ENCODE measurements at places on chromosomes 13 and 19. TPM values are rescaled to one million over a fixed set of nuclear protein-coding genes. Genes with fewer than 3 reads are reported as not detected.
A peak's percentile ranks its signal among the peaks of the same experiment; 100 is the strongest.

DNA sequence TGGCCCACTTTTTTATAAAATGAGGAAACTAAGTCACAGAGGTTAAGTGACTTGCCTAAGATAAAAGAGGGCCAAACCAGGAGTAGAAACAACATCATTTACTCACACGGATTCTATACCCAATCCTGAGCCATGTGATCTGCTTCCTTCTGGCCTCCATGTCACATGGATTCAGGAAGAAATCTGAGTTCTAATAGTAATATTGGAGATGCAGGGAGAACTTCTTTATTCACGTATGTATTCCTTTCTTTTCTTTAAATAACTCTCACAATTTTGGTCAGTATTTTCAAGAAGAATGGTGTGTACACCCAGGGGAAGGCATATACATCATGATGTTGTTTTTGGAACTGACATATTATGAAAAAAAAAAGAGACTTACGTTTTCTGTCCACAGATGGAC lies 1.8 kb downstream of the POSTN start:
- H3K27ac ChIP-seq: no peak overlapping the region
- no peaks in the 10 kb centered on the region for H3K27me3 ChIP-seq
- no peaks in the 10 kb centered on the region for H3K4me1 ChIP-seq
- no peak for DNase-seq

ALOX5AP gene
- 83.9 TPM for total RNA-seq

- H3K36me3 ChIP-seq: peaks cover 24% of the 10 kb centered on the region
- H3K27ac ChIP-seq: no peak overlapping the region
- H3K27me3 ChIP-seq: no peaks in the 10 kb centered on the region
- H3K4me3 ChIP-seq: no peak overlapping the region
- peaks cover 16% of the 10 kb centered on the region for H3K4me1 ChIP-seq
These were observed 79.3 kb downstream of the KDM4B start for GRCh38 chr19:5048091-5048726.

DNA sequence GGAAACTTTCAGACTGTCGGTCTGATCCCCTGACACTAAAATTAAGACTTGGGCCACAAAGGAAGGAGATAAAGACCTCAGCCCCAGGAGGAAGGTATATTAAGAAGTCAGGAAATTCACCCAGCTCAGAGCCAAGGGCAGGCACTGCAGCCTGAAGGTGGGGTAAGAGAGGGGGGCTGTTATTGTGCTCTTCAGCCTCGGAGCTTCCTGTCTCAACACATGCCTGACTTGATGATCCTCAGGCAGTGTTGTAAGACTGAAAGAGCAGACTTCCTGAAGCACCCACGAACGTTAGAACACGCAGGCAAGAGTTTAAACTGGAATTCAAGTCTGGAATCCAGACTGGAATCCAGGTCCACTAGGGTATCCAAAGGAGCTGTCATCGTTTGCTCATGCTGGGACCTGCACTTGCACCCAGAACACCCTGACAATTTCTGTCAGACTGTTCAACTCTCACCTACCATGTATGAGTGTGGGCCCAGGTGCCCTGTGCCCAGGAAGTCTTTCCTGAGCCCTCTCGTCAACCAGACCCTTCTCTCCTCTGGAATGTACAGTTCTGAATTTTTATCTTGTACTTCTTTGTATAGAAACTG lies 10.7 kb upstream of the FLT1 start:
- no peak for DNase-seq
- no peaks in the 10 kb centered on the region for H3K36me3 ChIP-seq
- no peak overlapping the region for H3K27ac ChIP-seq
- no peaks in the 10 kb centered on the region for H3K27me3 ChIP-seq
- no peaks in the 10 kb centered on the region for H3K4me1 ChIP-seq

DNA sequence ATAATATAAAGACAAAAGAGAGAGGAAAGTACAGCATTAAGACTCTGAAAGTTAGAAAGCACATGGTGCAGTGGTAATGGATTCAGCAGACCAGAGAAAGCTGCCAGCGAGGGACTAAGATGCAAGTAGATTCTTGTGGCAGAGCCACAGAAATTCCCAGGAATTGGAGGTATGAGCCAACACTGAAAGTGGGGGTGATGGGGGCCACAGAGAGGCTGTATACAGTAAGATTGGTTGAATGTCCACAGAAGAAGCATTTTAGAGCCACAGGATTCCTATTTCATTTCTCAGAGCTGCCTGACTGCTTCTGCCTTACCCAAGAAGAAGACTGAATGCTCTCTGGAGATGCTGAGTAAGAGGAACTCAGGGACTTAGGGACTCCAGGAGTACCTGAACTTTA lies 295.0 kb downstream of the LMO7 start:
- no peaks in the 10 kb centered on the region for H3K4me1 ChIP-seq
- no peaks in the 10 kb centered on the region for H3K27me3 ChIP-seq
- no peak overlapping the region for H3K27ac ChIP-seq
- no peak overlapping the region for H3K4me3 ChIP-seq

- peaks cover 7% of the 10 kb centered on the region for H3K4me1 ChIP-seq
- no peak overlapping the region for H3K27ac ChIP-seq
- no peak for DNase-seq
- H3K27me3 ChIP-seq: no peaks in the 10 kb centered on the region
- no peaks in the 10 kb centered on the region for H3K36me3 ChIP-seq
These were observed 44.6 kb downstream of the DLEU7 start for GRCh38 chr13:50798923-50799322.

- H3K27me3 ChIP-seq: no peaks in the 10 kb centered on the region
- no peaks in the 10 kb centered on the region for H3K4me1 ChIP-seq
- H3K36me3 ChIP-seq: no peaks in the 10 kb centered on the region
- H3K27ac ChIP-seq: no peak overlapping the region
These were observed 125.4 kb upstream of the ABCC4 start for GRCh38 chr13:95426631-95427030.

DNA sequence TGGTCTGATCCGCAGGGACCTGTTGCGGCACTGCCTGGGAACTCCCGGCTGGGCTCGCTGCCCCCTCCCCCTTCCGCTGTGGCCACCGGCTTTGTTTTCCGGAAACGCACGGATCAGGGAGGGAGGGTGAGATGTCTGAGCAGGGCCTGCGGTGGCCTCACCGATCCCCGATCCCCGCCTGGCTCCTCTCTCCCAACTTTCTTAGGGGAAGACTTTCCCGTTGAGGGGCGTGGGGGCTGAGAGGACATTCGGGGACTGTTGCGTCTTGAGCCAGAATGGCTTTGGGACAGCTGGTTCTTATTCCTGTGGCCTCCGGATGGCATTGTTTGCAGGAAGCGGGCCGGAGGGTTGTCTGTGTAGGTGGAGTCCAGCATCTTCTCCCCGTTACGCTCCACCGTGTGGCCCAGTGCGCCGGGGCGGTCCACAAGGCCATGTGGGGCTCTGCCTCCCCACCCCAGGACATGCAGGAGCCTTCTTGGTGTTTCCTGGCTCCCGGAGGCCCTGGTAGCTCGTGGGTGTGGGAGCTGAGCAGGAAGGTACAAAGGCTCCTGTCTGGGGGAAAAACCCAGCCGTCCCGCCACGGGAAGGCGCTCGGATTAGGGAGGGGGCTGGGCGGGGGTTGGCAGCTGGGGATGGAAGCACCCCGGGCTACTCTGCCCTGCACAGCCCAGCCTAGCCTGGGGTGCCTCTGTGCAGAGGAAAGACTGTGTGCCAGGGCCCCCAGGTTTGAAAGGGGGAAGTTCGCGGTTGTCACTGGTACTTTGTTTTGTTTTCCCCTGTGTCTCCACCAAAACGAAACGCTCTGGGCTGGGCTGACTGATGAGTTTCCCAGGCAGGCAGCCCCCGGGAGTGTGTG lies 1.3 kb downstream of the CSNK1G2 start:
- H3K4me1 ChIP-seq: peaks cover 52% of the 10 kb centered on the region
- peak overlapping the region; percentile 99 for H3K27ac ChIP-seq
- H3K36me3 ChIP-seq: peaks cover 3% of the 10 kb centered on the region

- H3K4me1 ChIP-seq: no peaks in the 10 kb centered on the region
- H3K27ac ChIP-seq: no peak overlapping the region
- H3K36me3 ChIP-seq: no peaks in the 10 kb centered on the region
- no peak overlapping the region for H3K4me3 ChIP-seq
- no peaks in the 10 kb centered on the region for H3K27me3 ChIP-seq
These were observed 163.6 kb downstream of the DIAPH3 start for GRCh38 chr13:60000081-60000480.

DNA sequence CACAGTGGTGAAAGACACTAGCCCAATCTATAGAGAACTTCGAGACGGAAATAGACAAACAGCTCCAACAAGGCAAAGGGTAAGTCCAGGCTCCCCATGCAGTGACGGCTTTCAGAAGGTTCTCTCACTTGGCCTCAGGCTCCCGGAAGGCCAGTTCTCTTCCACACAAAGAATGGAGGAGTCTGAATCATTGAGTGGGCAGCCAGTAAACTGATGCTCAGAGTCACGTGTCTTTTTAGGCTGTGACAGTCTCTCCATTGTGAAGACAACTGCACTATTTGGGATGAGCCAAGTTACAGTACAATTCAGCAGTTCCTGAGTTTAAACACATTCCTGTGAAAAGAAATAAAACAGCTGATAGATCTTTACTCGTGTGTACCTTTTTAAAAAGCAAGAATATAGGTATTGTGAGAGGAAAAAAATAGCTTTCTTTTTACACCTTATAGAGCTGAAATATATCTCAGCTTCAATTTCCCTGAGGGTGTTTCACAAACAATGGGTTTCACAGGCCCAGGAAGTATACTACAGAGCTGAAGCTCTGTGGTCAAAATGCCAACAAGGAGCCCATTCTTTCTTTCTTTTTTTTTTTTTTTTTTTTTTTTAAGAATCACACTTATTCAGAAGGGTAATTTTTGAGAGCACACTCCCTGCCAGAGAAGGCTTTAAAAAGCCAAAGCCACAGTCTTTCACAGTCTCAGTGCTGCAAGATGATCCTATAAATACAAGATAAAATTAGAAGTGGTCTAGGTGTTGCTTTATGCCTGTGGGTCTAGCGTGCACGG lies 135.1 kb downstream of the FREM2 start:
- no peaks in the 10 kb centered on the region for H3K4me1 ChIP-seq
- no peak overlapping the region for H3K4me3 ChIP-seq
- H3K36me3 ChIP-seq: no peaks in the 10 kb centered on the region

DNA sequence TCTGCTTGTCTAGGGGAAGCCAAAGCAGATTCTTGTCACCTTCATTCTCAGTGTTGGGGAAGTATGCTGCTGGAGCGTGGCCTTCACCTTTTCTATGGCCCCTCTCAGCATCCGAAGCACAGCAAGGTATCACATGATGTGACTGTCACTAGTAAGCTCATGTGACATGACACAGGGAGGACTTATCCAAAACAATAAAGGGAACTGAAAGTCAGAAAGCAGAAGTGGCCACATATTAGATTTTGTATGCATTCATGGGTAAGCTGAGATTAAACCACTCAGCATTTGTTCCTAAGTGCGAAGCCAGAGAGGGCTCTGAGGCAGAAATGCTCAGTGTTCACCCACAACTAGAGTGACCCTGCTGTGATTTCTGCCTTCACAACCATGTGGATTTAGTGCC lies 72.8 kb upstream of the PCDH8 start:
- H3K36me3 ChIP-seq: no peaks in the 10 kb centered on the region
- no peak overlapping the region for H3K27ac ChIP-seq
- no peak overlapping the region for H3K4me3 ChIP-seq
- no peak for DNase-seq
- no peaks in the 10 kb centered on the region for H3K4me1 ChIP-seq

GRCh38 chr13:113623491-113624234 lies 34.3 kb downstream of the ATP4B start:
- no peak overlapping the region for H3K27ac ChIP-seq
- no peaks in the 10 kb centered on the region for H3K27me3 ChIP-seq
- H3K4me1 ChIP-seq: no peaks in the 10 kb centered on the region
- no peaks in the 10 kb centered on the region for H3K36me3 ChIP-seq

- peaks cover 9% of the 10 kb centered on the region for H3K36me3 ChIP-seq
- no peak overlapping the region for H3K4me3 ChIP-seq
- no peaks in the 10 kb centered on the region for H3K27me3 ChIP-seq
- H3K27ac ChIP-seq: no peak overlapping the region
These were observed 57.8 kb downstream of the GGACT start for GRCh38 chr13:100530671-100531213.

NUCB1 gene
- total RNA-seq: 171 TPM

- H3K27ac ChIP-seq: no peak overlapping the region
- H3K4me1 ChIP-seq: peaks cover 11% of the 10 kb centered on the region
- DNase-seq: no peak
These were observed 1.1 kb downstream of the SHISA2 start for GRCh38 chr13:26050568-26051230.

ZNF560 gene
- total RNA-seq: not detected

DNA sequence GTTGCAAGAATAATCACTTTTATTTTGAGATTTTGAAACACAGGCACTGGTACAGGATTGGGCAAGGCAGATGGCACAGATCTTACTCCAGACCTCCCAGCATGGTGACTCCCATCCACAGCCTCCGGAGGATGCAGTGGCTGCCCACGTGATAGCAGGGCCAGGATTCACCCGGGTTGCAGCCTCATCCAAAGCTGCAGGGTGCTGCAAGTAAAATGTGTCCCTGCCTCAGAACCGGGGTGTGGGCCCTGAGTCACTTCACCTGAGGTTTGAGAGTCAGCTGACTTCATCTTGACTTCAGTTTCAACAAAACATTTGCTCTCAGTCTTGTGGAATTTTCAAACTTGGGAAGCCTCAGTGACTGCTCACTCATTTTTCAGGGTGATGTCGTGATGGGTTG lies 201.9 kb downstream of the FGF9 start:
- no peaks in the 10 kb centered on the region for H3K4me1 ChIP-seq
- DNase-seq: no peak
- H3K4me3 ChIP-seq: no peak overlapping the region
- H3K27me3 ChIP-seq: no peaks in the 10 kb centered on the region
- no peak overlapping the region for H3K27ac ChIP-seq

GRCh38 chr19:46056536-46056935 lies 15.7 kb upstream of the IGFL4 start:
- H3K27ac ChIP-seq: no peak overlapping the region
- peaks cover 4% of the 10 kb centered on the region for H3K27me3 ChIP-seq
- H3K36me3 ChIP-seq: no peaks in the 10 kb centered on the region
- no peak for DNase-seq

BIVM gene
- 31.6 TPM for total RNA-seq

DNA sequence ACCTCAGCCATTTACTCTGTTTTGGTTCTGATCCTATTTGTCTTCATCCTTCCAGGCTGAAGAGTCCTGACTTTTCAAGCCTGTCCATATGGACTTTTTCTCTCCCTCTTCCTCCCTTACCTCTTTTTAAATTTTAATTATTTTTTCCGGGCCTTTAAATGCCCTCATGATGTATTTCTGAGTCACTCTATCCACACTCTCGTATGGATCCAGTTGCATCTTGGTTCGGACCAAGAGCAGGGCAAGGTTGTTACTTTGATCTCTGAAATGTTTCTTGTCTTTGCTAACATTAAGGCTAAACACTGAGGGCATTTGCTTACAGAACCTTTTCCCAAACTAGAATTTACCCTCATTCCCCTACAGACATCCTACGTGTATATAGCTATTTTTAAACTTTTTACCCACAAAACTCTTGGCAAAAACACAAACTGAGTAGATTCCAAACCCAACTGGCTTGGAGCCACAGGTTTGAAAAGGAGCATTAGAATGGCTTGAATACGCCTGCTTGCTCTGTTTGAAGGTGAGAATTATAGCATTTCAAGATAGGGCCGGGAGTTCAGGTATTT lies 47.4 kb upstream of the SERPINE3 start:
- H3K36me3 ChIP-seq: no peaks in the 10 kb centered on the region
- H3K4me3 ChIP-seq: no peak overlapping the region
- no peak overlapping the region for H3K27ac ChIP-seq
- H3K27me3 ChIP-seq: no peaks in the 10 kb centered on the region

Measured in natural killer cell (primary cell).